HFF-Myc (cell line): ENCODE measurements at places on chromosomes 11 and 22.
A peak's percentile ranks its signal among the peaks of the same experiment; 100 is the strongest.

- no peak for DNase-seq
Measured at GRCh38 chr11:22449441-22449840, 111.3 kb downstream of the SLC17A6 start.

DNA sequence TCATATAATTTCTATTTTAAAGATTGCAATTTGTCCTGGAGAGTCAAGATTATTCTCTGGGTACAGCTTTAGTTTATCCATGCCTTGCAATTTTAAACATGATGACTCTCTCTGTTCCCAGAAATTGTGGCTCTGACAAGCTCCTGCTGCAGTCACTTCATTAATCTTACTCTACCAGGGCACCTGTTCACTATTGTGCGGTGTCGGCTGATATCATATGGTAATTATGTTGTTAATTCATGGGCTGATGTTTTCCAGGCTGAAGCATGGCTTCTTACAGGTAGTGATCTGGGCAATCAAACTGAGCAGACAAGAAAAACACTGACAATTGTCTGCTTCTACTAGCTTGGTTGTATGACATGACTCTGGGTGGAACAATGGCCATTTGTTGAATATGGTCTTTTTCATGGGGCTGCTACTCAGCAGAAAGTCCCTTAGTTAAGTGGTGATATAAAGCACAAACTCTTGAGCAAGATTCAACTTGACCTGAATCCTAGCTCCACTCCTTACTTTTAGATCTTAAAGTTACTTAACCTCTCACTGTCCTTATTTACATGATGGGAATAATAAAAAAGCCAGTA lies 230.7 kb downstream of the FAT3 start:
- DNase-seq = no peak

- DNase-seq = no peak
Measured at GRCh38 chr11:88680806-88681205, 343.3 kb upstream of the CTSC start.

- no peak for DNase-seq
Measured at GRCh38 chr11:95734009-95734572, 55.5 kb downstream of the FAM76B start.

DNA sequence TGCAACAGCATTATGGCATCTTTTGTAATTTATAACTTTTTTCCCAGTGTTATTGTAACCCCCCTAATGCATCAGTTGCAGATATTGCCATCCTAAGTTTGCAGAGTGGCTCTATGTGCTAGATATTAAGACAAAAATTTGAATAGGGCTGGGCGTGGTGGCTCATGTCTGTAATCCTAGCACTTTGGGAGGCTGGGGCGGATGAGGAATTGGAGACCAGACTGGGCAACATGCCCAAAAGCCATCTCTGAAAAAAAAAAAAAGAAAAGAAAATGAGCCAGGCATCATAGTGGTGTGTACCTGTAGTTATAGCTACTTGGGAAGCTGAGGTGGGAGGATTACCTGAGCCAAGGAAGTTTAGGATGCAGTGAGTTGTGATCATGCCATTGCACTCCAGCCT lies 50.1 kb upstream of the MUC15 start:
- no peak for DNase-seq

DNA sequence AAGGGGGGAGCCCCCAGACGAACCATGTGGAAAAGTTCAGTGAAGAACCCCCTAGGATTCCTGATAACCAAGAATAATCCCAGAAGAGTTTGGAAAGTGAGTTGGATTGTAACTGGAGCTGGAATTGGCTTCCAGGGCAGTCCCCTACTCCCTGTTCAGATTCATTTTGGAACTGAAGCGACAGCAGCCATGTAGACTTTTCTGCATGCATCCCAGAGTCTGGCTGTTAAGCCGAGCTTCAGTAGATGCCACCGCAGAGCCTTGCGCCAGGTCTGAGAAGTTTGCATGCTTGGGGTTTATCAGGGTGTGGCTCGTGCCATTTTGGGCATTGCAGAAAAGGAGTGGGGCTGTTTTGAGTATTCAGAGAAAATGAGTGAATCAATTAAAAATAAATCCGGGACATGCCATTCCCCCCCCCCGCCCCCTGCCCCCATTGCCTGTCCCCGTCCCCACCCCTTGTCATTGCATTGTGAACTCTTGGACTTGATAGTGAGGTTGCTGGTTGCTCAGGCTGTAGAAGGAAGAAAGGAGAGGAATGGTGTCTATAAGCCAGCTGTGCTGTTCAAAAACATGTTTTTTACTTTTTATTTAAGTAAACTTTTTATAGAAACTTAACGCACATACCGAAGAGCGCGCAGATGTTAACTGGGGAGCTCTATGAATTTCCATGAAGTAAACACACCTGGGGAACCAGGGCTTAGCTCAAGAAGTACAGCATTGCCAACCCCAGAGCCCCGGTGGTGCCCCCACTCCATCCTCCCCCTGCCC lies 71.2 kb downstream of the LDLRAD3 start:
- DNase-seq = no peak

DNA sequence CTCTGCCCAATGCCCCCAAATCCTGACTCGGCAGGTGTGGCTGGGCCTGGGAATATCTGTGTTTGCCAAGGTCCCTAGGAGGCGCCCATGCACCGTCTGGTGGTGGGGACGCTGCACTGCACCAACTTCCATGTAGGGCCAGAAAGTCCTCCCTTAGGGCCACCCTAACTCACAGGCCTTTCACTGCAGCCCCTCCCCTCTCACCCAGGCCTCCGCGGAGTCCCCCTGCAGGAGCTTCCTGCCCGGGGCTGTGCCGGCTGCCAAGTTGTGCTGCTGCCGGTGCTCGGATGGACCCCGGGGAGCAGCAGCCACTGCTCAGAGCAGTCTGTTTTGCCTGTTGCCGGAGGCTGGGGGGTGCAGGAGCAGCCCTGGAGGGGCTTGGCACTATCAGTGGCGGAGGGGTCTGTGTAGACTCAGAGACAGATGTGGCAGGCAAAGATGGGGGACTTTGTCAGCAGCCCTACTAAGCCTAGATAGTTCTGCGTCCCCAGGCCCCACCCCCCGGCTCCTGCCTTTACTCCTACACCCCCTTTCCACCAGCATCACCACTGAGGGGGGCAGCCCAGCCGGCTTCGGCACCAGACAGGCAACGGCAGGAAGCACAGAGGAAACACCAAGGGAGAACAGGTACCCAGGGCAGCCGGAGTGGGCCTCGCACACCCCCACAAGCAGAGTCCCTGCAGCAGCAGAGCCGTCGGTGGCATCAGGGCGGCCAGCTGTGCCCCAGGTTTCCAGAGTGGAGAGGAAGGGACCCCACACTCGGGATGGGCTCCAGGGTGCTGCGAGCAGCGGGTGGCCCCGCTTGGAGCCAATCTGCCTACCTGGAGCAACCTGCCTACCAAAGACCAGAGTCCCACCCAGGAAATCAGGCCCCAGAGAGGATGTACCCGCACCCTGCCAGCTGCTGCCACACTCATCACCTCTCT lies 124.3 kb downstream of the TRIM29 start:
- DNase-seq = no peak

DNA sequence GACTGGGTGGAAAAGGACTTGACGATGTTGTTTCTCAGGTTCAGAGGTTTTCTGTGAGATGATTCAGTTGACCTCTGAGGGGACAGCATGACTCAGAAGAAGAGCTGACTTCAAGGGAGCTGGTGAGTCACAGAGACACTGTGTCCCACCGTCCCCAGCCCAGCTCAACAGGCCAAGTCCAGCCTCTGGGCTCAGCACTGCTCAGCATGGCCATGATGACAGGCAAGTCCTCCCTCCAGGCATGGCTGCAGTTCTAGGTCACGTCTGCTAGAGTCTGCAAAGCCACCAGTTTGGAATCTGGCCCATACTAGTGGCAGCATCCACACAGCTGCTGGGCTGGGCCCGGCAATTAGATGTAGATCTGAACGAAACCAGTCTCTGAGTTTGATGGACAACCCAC lies 12.9 kb downstream of the TRIM29 start:
- peak; percentile 9 for DNase-seq

GRCh38 chr11:101748572-101749344 lies 165.0 kb upstream of the TRPC6 start:
- no peak for DNase-seq

- no peak for DNase-seq
Measured at GRCh38 chr11:62542111-62542745, 4.4 kb downstream of the AHNAK start.

DNA sequence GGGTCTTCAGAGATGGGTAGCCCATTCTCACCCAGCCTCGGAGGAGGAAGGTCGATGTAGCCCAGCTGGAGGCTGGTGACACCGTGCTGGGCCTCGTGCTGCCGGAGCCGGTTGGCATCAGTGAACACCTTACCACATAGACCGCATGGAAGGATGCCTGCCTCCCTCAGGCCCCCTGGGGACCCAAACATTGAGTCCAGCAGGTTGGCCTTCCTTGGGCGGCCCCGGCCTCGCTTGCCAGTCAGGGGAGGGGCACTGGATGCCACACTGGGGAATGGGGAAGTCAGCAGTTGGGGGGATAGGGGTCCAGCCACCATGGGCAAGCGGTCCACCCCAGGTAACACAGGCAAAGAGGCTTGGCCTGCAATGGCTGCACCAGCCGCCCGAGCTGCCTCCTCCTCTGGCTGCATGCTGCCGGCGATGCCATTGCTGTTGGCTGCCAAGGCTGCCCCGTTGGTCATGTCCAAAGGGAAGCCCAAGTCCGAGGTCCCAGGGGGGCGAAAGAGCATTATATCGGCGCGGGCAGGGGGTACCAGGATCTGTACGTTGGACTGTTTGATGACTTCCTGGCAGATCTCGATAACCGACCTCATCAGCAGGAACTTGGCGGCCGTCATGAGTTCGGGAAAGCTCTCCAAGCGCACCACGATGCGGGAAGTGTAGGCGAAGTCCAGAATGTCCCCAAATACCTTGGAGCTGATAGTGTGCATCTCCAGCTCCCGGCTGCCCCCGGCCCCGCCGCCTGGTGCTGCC lies 1.4 kb downstream of the PATZ1 start:
- DNase-seq = no peak

DNA sequence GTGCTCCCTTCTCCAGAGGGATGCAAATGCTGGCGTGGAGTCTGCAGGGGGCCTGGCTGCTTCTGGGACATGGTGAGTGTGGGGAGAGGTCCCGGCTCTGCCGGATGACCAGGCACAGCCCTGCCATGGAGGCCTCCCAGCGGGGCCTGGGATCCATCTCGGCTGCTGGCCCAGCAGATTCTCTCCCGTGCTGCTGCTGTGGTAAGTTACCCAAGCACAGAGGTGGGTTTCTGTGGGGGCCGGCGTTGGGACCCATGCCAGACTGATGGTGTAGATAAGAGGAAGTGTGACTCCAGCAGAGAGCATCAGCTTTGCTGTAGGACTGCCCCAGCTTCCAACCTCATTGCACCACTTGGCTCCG lies 147.5 kb upstream of the B3GAT1 start:
- DNase-seq = no peak

DNA sequence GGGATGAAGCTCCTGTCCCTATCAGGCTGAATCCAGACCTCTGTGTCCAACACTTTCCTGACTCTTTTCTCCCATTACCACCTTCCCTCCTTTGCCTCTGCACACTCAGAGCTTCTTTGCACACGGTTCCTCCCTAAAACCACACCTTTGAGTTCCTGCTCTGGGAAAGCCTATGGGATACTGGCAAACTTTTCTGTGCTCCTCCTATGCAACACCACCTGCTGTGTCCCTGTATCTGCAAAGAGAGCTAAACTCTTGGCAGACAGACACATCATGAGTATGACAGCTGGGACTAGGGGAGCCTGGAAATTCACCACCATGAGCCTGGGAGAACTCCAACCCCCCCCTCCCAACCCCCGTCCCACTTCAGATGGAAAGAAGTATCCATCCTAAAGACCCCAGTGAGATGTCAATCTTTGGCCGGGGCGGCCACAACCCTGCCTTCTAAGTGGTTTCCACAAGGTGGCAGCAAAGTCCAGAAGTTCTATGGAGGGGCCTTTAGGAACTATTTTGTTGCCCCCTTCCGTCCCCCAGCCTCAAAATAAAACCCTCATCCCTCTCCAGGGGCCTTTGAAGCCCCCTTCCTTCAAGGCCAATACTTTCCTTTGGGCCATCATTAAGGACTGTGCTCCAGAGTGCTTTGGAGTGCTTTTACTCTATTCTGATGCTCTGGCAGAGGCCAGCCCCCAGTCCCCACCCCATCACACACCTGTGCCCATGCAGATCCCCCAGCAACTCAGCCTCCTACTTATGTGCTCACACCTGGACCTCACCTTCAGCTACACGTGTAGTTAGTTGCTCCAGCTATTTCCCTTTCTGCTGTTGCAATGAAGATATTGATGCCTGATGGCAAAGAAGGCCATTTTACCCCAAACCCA lies 19.4 kb downstream of the HTR3A start:
- no peak for DNase-seq
